ENCODE measurements at places on chromosomes 7 and 10. TPM values are rescaled to one million over a fixed set of nuclear protein-coding genes. Genes with fewer than 3 reads are reported as not detected.

The C7orf57 gene
- total RNA-seq = 0.46 TPM

The CTAGE4 gene
- total RNA-seq = 1.2 TPM

The OIT3 gene
- total RNA-seq = not detected

The RET gene
- total RNA-seq = 0.19 TPM

The CACNA2D1 gene
- not detected for total RNA-seq

The TCAF2 gene
- 50.6 TPM for total RNA-seq

The WASHC2C gene
- total RNA-seq = 33.0 TPM

The CYP26C1 gene
- 0.09 TPM for total RNA-seq

The TMEM229A gene
- total RNA-seq = not detected

The GJD4 gene
- not detected for total RNA-seq

The FAM24B gene
- total RNA-seq = 7.0 TPM

The ECHDC3 gene
- 3.5 TPM for total RNA-seq

The NXPH1 gene
- not detected for total RNA-seq

The ELMO1 gene
- 96.2 TPM for total RNA-seq

The CHST15 gene
- 0.40 TPM for total RNA-seq

The NODAL gene
- total RNA-seq = not detected

The FAM25C gene
- not detected for total RNA-seq

The NPFFR1 gene
- not detected for total RNA-seq

The ARHGAP22 gene
- 0.27 TPM for total RNA-seq

The LIPJ gene
- not detected for total RNA-seq

The PIK3CG gene
- 9.9 TPM for total RNA-seq
